ENCODE measurements at places on chromosomes 7 and 10. TPM values are rescaled to one million over a fixed set of nuclear protein-coding genes. Genes with fewer than 3 reads are reported as not detected.

PLAC9 gene
- 2.8 TPM for total RNA-seq

RSPH10B2 gene
- total RNA-seq: 2.0 TPM

TUBAL3 gene
- 0.60 TPM for total RNA-seq

KBTBD2 gene
- total RNA-seq: 40.7 TPM

GAD2 gene
- 6.1 TPM for total RNA-seq

GSTK1 gene
- 80.3 TPM for total RNA-seq

DDC gene
- total RNA-seq: not detected

FAM180A gene
- total RNA-seq: not detected

TMEM248 gene
- total RNA-seq: 83.5 TPM

ZNF239 gene
- 7.0 TPM for total RNA-seq

NSUN5 gene
- 19.7 TPM for total RNA-seq

ABCB4 gene
- 1.8 TPM for total RNA-seq

ST7 gene
- total RNA-seq: 34.3 TPM

IKZF1 gene
- 8.1 TPM for total RNA-seq

GPR37 gene
- 84.0 TPM for total RNA-seq

DENND2A gene
- 32.2 TPM for total RNA-seq

CPA4 gene
- total RNA-seq: 2.9 TPM

SEMA3A gene
- total RNA-seq: 19.7 TPM

H2BK1 gene
- not detected for total RNA-seq

ITPRID1 gene
- total RNA-seq: 0.35 TPM

TSPAN33 gene
- 25.4 TPM for total RNA-seq

TRPV5 gene
- total RNA-seq: 2.9 TPM

SMO gene
- total RNA-seq: 7.4 TPM
